ENCODE measurements at places on chromosomes 3 and 15.
A peak's percentile ranks its signal among the peaks of the same experiment; 100 is the strongest.

- DNase-seq = no peak
These were observed 48.9 kb downstream of the GRK7 start for GRCh38 chr3:141812084-141812483.

GRCh38 chr3:89644716-89645115, 537.3 kb downstream of the EPHA3 start:
- DNase-seq = no peak

- DNase-seq = no peak
These were observed 62.3 kb upstream of the IGF1R start for GRCh38 chr15:98586066-98586465.

- no peak for DNase-seq
These were observed 6.0 kb downstream of the NRG4 start for GRCh38 chr15:76006136-76006778.

DNA sequence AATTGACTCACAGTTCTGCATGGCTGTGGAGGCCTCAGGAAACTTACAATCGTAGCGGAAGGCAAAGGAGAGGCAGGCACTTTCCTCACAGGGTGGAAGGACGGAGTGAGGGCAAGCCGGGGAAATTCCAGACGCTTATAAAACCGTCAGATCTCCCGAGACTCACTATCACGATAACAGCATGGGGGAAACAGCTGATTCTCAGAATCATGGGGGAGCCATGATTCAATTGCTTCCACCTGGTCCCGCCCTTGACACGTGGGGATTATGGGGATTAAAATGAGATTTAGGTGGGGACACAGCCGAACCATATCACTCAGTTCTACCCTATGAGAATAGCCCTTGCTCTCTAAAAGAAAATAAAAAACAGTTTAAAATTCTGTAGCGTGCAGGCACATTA, 13.4 kb upstream of the SYNPR start:
- no peak for DNase-seq

GRCh38 chr3:80770106-80771074, 991.1 kb downstream of the GBE1 start:
- no peak for DNase-seq

DNA sequence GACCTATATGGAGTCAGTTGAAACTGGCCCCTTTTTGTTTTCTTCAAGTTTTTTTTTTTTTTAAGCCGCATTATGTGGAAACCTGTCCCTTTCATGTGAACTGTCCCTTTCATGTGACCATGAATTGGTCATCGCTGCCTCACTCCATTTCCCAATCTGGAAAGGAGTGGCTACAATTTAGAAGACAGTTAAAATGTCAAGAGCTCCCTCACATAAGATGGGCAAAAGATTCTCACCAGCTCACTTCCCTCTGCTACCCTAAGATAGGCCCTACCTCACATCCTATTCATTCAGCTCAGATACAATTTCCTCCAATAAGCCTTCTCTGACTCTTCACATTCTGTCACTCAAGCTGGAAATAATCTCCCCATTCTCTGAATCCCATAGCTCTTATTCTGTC, 111.3 kb upstream of the BCL6 start:
- no peak for DNase-seq

DNA sequence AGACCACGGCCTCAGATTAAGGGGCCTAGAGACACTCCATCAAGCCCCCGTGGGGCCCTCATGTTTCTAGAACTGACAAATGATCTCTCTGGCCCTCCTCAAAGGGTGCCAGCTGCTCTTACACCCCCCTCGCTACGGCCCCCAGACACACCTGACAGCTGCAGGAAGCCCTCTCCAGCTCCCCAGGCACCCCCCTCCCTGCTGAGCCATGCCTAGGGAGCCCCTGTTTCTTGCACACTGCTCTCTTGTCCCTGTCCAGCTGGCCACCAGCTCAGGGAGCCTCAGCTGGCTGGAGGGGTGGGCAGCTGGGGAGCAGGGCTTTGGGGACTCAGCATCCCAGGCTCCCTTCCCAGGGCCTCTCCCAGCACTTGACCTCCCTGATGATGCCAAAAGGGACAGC, 14.8 kb downstream of the TNK2 start:
- peak; percentile 63 for DNase-seq

- peak; percentile 50 for DNase-seq
These were observed at the start of gene NT5DC2 for GRCh38 chr3:52533623-52534280. NT5DC2 (minus strand) TSS chr3:52533857; CDS start chr3:52533737, 120 bp downstream.

- no peak for DNase-seq
These were observed 386.2 kb downstream of the EFHB start for GRCh38 chr3:19547665-19548464.

- DNase-seq = no peak
These were observed 22.8 kb upstream of the GOLGA8A start for GRCh38 chr15:34460451-34460850.

DNA sequence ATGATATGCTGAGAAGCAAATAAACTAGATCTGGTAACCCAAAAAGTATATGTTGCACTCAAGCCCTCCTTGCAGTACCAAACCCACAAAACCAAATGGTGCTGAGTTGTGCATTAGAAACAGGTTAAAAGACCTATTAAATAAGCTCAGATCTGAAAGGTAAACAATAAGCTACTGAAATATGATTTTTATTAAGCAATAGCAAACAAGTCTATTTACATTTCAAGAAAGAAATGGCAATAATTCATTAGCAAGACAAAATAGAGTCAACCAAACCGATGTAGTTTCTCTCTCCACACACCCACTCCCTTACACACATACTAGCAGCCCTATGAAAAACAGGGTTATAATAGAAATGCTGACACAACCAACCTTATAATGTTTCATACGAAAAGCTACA, 760.3 kb downstream of the FHIT start:
- no peak for DNase-seq

DNA sequence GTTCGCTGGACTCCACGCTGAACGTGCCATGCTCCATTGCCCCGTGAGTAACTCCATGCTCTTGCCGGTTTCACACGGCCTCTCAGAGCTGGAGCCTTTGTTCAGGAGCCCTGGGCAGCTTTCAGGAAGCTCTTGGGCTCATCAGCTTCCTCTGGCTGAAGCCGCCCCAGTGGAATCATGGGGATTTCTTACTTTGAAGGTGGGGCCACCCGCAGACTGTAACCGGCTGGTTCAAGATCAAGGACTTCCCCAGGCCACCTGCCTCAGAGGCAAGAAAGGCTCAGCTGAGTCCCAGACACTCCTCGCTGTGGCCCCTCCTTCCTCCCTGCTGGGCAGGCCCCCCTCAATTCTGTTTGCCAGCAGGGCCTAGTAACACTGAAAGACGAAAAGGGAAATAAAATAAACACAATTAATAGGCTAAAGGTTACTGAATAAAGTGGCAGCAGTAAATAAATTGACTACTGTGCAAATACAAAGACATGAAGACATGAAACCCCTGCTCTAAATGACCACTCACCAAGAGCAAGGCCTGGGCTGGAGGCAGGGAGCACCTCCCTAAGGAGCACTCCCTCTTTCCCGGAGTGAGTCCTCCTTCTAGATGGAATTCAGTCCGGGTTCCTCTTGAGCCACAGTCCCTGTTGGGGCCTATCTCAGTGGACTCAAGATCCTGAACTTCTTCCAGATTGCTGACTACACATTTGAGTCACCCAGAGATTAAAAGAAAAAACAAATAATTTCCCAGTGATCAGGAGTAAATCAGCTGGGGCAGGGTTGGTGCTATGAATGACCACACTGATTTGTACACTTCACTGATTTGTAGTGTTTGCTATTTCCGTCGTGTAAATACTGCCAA, 51.0 kb downstream of the ZDHHC19 start:
- no peak for DNase-seq

GRCh38 chr15:67511606-67512005, 9.3 kb upstream of the C15orf61 start:
- no peak for DNase-seq

GRCh38 chr3:78348664-78349063, 1308.8 kb downstream of the ROBO2 start:
- DNase-seq = no peak

DNA sequence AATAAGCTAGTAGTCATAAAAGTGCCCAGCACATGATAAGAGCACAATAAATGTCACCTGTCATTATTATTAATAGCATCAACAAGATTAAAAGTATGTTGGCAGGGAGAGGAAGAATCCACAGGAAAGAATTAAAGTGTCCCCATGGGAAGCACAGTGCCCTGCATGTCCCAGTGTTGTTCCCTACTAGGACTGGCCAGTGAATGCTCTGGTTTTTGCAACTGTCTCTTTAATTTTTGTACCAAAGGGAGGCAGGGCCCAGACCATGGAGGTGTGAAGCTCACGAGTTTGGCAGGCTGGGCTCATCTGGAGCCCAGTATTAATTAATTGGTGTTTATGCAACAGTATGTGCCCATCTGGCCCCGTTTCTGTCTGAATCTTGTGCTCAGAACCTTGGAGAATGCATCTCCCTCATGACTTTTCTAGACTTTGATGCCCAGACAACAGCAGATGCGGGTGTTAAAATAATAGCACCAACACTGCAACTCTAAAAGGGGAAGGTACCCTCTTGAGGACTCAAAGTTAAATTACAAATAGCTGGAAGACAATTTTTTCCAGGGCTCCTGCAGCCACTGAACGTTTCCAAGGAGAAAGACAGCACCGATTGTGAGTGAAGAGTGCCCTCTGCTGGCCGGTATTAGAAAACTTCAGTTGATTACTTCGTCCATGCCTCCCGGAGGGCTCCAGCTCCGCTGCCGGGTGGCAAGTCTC, 71.9 kb upstream of the SPATA12 start:
- DNase-seq = peak; percentile 85

- DNase-seq = no peak
These were observed 363.6 kb downstream of the RORA start for GRCh38 chr15:60865507-60865906.

GRCh38 chr3:187085933-187086332, 53.4 kb downstream of the RPL39L start:
- no peak for DNase-seq

DNA sequence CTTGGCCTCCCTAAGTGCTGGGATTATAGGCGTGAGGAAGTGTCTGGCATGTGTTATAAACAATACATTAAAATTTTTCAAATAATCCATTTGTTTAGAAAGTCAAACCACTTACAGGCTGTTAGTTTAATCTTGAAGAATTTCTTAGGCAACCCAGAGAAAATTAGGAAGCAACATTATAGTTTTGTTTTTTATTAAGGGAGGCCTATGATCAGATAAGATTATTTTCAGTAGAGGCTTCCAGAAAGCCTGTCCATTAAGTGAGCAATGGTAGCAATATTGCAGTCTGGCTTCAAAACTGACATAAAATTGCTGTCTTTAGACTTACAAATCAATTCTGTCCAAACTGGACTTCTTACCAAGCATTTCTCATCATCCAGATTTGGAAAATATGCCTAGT, 49.6 kb downstream of the CD47 start:
- DNase-seq = no peak

DNA sequence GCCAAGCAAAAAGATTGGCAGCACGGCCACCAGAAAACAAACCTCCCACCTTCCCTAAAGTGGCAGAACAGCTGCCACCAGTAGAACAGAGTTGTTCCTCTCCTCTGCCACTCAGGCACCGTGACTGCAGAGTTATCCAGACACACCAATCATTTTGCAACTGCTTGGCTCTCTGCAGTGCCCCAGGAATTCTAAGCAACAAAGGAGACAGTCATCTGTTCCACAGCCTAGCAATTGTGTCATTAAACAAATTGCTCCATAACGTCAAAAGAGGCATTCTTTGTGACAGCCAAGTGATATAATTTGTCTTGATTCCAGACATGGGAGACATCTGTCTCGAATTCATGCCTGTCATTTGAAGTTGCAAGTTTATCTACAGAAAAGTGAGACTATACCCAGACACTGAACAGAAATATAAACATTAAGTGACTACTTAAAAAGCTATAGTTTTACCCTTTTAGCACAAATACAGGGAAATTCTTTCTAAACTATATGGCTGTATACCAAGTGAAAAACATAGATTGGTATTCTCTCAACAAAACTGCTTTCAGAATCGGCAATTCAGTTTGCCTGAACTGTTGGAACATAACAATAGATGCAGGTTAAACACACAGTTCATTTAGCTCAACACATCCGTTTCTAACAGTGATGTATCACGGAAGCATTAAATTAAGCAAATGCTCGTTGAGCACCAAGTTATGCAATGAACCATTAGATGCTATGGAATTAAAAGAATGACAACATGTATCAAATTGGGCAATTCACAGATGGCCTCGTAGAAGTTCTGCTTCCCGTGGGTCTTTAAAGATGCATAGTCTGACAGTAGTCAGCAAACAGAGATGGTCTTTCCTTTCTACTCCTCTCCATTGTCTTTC, 281.3 kb downstream of the FGF12 start:
- DNase-seq = peak; percentile 33

GRCh38 chr15:97944724-97945123, 15.8 kb upstream of the ARRDC4 start:
- DNase-seq = no peak

- DNase-seq = no peak
These were observed 274.5 kb downstream of the FEZF2 start for GRCh38 chr3:62098646-62099365.

DNA sequence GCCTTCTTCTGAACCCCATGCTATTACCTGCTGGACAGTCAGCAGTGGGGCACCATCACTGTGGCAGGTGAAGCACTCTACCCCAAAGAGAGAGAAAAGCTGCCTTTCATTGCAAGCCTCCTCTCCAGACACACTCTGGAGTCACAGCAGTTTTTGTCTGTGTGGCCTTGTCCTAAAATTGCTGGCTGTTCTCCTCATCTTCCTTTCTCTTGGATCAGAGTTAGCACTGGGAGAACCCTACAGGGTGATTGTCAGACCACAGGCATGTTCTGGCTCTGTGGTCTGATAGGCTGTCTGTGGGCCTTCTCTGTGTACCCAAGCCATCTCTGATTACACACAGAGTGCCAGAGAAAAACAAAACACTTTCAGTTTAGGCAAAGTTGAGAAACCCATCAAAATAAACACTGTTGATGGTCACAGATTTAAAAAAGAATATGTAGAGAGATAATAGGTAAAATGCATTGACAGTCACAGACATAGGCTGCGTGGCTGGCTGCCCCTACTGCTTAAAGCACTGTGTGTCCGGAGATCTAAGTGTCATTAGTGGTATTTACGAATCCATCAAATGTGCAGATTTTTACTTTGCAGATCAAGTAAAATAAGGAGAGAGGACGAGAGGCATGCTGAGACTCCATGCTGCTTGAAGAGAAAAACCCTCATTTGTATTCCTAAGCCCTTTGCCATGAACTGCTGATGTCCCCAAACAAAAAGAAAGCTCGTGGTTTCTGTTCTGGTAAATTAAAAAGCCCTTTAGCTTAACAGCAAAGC, 689.9 kb downstream of the TUSC7 start:
- peak; percentile 15 for DNase-seq

- no peak for DNase-seq
These were observed 64.8 kb upstream of the PCSK6 start for GRCh38 chr15:101554115-101554915.

Measured in anterior cingulate cortex (tissue), 58 donors.